ENCODE measurements at places on chromosomes 2 and 18. TPM values are rescaled to one million over a fixed set of nuclear protein-coding genes. Genes with fewer than 3 reads are reported as not detected.
A peak's percentile ranks its signal among the peaks of the same experiment; 100 is the strongest.

AKAIN1 gene
- not detected for total RNA-seq

DNA sequence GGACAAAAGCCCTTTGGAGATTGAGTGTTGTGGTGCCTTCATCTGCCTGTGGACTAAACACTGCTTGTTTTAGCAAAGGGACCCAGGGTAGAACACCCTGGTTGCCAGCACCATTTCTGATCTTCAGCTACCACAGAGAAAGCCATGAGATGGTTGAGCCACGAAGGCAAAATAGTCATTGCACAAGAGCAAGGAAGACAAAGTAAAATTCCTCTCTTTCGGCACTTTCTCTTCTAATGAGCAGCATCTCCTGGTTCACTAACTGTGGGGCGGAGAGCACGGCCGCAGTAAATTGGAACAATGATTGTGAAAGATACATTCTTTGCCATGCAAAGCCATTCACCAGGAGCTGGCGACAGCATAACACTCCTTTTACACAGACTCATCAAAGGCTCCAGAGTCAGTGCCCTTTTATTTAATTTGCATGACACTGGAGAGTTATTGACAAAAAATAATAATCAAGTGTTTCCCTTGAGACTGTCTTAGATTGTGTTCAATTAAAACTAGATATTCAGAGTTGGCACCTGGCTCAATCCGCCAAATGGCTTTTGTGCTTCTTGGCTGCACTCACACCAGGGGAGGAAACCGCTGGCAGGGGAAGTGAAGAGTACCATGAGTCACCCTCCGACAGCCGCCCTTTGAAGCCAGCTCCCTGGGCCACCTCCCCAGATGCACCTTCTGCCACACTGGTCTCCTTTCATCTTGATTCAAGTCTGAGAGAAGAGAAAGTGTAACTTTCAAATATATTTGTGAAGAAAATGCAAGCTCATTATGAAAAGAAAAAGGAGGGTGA is 100.5 kb upstream of the MEIS1 start:
- no peak for DNase-seq

GRCh38 chr2:240928476-240929363 is 22.6 kb downstream of the CROCC2 start:
- DNase-seq: no peak

DNA sequence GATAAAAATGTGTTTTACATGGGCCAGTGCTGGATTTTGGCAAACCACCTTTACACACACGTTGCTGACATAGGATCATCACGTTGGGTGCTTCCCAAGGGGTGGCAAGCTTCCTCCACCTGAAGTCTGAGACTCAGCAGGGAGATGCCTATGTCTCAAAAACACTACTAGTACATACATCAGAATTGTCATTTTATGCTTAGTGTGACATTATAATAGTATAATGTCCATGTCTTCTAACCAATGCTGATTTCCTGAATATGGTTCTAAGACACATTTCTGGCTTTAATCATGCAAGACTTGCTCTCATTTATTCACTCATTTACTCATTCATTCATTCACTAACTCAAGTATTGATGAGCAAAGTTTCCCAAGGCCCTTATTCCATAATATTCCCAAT is 322.3 kb downstream of the LNPK start:
- DNase-seq: no peak

TXNDC9 gene
- total RNA-seq: 28.8 TPM

GRCh38 chr2:113720167-113720566 is 36.3 kb downstream of the SLC35F5 start:
- DNase-seq: no peak

DNA sequence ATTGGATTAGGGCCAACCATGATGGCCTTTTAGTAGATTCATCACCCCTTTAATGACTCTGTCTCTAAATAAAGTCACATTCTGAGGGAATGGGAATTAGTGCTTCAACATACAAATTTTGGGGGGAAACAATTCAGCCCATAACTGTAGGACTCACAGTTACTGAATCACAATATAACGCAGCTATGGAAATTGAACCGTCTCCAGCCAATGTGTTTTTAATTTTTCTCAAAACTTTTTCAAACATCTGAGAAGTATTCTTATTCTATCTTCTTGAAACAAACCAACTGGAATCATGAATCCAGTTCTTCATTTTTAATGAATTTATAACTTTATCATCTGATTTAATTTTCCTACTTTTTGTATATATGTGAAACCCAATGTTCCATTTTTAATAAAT is 373.1 kb upstream of the SYT4 start:
- DNase-seq: no peak

GRCh38 chr2:152468899-152469692 is 134.1 kb downstream of the FMNL2 start:
- DNase-seq: peak; percentile 28

GRCh38 chr2:112658301-112658700 is 12.6 kb downstream of the SLC20A1 start:
- DNase-seq: no peak

DHX57 gene
- 13.7 TPM for total RNA-seq

DNA sequence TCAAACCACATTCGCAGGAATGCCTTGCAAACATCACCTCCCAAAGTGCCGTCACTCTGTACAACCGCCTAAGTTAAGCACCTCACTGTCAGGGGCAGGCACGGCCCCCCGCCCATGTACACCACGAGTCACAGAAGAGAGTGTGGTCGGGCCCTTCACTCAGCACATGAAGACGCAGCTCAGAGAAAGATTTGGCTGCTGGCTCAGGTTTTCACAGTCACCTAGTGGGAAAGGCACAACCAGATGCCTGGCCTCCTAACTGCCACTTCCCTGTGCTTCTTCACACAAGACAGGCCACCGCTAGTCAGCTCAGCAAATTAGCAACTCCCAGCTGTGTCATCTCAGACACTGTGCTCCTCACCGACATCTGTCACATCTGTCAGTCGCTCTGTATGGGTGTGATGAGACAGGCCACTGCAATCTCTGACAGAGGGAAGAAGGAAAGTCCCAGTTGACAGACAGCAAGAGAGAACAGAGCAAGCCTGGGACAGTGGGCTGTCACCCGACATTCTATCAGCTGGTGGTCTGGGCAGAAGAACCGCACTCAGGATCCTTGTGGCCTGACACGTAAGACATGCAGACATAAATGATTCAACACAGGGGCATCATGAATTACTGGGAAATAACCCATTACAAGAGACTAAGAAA is 60.8 kb downstream of the CRACDL start:
- DNase-seq: peak; percentile 4

GRCh38 chr18:31990823-31991222 is 27.8 kb upstream of the RNF125 start:
- DNase-seq: peak; percentile 62

- DNase-seq: no peak
These were observed 13.7 kb downstream of the GATA6 start for GRCh38 chr18:22182884-22183697.

UPP2 gene
- not detected for total RNA-seq

ACMSD gene
- not detected for total RNA-seq

DNA sequence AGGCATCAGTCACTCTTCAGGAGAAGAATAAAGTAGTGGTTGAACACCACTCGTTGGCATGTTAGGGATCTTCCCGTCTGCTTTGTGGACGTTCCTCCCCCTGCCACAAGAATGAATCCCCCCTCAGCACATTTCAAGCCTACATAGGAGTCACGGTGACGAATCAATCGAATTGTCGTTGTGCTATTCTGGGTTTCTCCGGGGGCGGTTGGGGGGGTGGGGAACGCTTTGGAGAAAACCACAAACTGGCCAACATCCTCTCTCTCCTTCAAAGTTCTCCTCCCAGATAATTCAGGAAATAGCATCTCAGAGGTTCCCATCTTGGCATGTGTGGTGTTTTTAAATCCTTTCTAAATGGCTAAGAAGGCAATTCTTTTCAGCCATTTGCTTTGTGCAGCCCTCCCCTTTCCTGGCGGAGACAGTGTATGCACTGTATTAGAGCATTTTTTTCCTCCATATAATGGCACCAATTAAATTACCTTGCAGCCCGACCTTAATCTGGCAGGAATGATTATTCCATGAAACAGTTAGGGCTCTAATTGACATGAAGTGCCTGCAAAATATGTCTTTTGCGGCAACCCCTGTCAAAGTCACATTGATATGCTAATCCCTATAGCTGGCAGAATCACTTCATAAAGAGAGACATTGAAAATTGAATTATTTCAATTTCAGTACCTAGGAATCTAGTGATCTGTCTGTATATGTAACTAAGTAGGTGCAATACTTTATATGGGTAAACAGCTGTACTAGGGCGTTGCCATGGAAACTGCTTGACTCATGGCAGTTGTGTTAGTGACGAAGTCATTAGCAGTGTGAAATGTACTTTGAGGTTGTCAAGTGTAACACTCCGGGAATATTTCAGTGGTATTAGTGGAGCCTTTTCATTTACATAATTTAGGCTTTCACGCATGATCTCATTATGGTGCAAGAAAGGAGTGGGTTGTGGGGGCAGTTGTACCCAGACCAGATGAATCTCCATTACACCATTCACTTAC is 323.4 kb upstream of the SLC14A2 start:
- DNase-seq: no peak

GRCh38 chr2:240556553-240557100 is 1.2 kb downstream of the ANKMY1 start:
- no peak for DNase-seq

- DNase-seq: no peak
These were observed 264.4 kb upstream of the SIX2 start for GRCh38 chr2:45273412-45274249.
